Stimulated activated CD4-positive, alpha-beta T cell treated with anti-CD3 and anti-CD28 coated beads, Interleukin-4, amount 100 ng/mL, for 4 hours (primary cell): ENCODE measurements at places on chromosomes 7 and 10.
A peak's percentile ranks its signal among the peaks of the same experiment; 100 is the strongest.

DNA sequence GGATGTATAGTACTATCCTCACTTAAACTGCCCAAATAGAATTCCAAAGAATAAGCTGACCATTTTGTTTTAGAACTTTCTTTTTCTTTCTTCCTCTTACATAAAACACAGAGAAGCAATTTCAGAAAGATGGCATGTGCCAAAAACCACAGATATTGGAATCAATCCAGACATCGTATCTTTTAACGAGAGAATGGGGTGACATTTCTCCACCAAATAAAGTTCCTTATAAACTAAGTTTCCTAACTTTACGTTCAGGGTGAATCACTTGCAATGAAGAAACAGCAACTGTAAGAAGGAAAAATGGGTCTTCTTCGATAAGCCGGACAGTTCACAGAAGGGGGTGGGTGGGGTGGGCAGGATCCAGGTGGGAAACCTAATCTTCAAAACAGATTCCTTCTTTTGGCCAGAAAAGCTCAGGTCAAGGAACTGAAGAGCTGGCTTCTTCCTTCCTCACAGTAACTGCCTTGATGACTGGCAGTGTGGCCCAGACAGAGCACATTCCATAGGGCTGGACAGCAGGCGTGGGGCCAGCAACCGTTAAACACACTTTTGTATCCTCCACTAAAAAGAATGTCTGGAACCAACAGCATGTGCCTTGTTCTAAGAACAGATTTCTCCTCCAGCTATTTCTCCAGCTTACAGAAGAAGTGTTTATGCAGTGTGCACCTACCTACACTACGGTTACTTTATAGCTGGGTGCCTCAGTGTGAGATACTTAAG is 31.5 kb downstream of the CREB3L2 start:
- DNase-seq: no peak

- no peak for DNase-seq
These were observed 550.8 kb downstream of the IPMK start for GRCh38 chr10:57716884-57717283.

GRCh38 chr10:130017631-130018022 is 53.6 kb upstream of the EBF3 start:
- no peak for DNase-seq

DNA sequence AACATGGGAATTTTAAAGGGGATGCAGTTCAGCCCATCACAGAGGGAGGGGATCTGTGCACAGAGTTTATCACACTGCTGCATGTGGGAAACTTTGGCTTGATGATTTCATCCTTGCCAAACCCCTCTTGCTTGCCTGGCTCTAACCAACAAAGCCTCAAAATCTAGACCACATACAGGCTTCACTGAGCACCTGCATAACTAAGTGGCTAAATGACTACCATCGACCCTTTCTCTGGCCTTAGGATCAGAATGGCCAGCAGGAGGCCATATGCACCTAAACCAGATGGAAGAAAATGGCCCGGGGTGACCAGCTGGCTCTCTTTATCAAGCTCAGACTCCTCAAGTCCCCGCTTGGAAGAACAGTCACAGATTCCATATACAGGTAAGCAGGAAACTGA is 15.6 kb upstream of the ZNF25 start:
- no peak for DNase-seq

- no peak for DNase-seq
These were observed 56.5 kb upstream of the PFKFB3 start for GRCh38 chr10:6146013-6146785.

GRCh38 chr10:76333326-76333725 is 901.9 kb downstream of the LRMDA start:
- DNase-seq: no peak

- no peak for DNase-seq
These were observed 510.2 kb upstream of the KLF6 start for GRCh38 chr10:4294996-4295792.

- DNase-seq: no peak
These were observed 194.0 kb downstream of the AHR start for GRCh38 chr7:17492437-17492836.

DNA sequence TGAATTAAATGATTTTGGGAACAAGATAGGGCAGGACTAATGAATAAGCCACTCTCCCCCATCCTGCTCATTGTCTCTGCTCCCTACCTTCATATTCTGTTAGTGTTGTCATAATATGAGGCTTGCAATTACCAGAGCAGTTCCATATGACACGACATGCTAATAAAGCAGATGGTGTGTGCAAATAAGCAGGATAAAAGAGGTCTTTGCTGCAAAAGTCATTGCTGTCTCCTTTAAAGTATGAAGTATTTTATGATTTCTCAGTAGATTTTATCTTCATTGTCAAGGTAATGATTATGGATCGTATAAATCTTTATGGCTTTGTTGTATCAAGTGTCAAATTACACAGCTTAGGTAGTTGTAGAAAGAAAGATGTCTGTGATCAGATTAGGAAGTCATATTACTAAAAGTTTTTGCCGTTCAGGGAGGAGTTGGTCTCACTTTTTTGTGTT is 114.8 kb downstream of the SDK1 start:
- DNase-seq: no peak

DNA sequence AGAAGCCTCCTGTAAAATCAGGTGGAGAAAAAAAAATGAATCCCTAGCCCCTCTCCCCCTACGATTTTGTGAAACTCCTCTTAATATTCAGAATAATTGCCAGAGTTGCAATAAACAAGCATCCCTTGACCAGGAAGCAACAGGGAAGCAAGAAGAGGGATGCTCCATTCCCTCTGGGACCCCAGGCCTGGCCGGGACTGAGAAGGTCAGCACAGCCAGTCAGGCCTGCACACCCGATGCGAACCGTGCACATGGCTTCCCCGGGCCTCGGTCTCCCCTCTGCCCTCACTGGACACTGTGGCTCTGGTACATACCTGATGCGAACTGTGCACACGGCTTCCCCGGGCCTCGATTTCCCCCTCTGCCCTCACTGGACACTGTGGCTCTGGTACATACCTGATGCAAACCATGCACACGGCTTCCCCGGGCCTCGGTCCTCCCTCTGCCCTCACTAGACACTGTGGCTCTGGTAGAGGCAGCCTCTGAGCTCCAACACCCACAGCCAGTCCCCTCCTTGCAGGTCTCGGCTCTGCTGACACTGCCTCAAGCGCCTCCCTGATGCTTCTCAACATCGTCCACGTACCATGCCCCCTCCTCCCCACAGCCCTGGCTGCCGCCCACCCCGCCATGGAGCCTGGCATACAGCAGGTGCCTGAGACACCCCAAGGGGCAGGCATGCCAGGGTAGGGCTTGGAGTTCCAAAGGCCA is 138.6 kb downstream of the DIP2C start:
- no peak for DNase-seq

DNA sequence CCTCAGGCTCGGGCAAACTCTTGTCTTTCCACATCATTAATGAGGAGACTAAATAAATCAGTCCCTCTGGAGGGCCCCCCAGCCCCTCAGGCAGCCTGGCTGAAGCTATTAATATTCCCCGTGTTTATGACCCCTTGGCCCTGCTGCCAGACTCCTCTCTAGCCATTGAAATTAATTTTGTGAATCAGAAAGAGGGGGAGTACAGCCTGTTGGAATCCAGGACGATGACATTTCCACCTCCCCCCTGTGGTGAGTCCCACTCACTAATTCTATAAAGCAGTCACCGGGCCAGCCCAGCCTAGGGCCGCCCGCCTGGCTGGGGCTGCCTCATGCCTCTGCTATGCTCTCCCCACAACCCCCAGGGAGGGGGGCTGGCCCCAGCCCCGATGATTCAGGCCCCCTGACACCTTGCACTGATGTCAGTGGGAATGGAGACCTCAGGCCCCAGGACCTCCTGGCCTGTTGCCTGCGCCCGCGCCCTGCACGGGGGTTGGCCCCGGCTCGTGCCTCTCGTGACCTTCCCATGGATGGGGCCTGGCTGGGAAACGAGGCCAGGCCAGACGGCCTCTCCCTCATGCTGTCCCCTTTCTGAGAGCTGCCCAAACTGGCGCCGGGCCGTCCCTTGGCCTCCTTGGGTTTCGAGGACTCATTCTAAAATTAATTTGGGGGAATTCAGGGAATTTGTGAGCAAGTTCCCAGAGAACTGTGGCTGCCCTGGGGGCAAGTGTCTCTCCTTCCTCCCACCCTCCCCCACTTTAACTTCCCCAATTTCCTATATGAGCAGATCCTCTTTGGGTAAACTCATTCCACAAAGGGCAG is 34.0 kb downstream of the TMEM270 start:
- no peak for DNase-seq

- DNase-seq: no peak
These were observed 51.5 kb downstream of the SLK start for GRCh38 chr10:104018471-104018870.

GRCh38 chr7:17307000-17307399 is 8.5 kb downstream of the AHR start:
- no peak for DNase-seq

GRCh38 chr10:117562896-117563737 is 20.6 kb downstream of the EMX2 start:
- no peak for DNase-seq

- no peak for DNase-seq
These were observed 20.9 kb upstream of the CYP26C1 start for GRCh38 chr10:93039721-93040120.

DNA sequence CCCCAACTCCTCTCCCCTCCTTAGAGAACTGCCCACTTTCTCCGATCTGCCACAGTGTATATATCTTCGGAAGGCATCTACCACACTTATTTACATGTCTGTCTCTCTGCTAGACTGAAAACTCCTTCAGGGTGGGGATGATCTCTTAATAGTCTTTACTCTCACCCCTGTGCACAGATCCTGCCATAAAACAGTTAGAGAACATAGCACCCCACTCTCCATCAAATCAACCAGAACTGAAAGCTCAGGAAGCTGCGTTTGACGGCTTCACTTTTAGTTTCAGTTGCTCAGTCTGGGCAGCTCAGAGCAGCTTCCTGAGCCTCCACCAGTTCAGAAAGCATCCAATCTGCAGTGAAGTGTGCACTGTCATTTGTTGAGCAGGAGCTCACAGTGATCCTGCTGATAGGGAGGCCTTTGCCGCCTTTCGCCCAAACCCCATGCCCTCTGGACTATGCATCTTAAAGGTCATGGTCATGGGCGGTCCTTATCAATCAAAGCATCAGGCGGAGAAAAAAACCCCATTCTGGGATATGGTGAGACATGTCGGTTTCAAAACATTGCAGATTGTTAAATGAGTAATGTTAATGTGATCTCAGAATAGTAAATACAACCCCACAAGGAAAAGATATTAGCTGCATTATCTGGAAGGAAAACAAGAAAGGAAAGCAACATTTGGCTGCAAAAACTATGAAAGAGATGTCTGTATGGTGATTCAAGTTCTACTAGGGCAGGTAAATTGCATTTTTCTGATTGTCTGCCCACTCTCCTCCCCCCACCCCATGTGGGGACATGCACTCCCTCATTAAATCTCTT is 167.1 kb upstream of the ADO start:
- peak; percentile 39 for DNase-seq

- DNase-seq: no peak
These were observed 82.8 kb downstream of the AHCYL2 start for GRCh38 chr7:129307592-129307991.

DNA sequence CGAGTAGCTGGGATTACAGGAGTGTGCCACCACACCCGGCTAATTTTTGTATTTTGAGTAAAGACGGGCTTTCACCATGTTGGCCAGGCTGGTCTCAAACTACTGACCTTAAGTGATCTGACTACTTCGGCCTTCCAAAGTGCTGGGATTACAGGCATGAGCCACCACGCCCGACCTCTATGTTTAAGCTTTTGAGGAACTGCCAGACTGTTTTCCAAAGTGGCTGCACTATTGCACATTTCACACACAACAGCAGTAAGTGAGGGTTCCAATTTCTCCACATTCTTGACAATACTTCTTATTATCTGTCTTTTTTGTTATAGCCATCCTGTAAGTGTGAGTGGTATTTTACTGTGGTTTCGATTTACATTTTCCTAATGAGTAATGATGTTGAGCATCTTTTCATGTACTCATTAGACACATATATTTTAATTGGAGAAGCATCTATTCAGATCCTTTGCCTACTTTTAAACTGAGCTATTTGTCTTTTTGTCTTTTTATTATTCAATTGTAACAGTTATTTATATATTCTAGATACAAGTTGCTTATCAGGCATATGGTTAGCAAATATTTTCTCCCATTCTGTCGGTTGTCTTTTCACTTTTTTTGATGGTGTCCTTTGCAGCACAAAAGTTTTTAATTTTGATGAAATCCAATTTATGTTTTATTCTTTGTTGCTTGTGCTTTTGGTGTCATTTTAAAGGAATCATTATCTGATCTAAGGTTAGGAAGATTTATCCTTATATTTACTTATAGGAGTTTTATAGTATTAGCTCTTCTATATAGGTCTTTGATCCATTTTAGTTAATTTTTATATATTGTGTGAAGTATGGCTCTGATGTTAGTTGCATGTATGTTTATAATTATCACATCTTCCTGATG is 12.8 kb upstream of the IRF5 start:
- no peak for DNase-seq

DNA sequence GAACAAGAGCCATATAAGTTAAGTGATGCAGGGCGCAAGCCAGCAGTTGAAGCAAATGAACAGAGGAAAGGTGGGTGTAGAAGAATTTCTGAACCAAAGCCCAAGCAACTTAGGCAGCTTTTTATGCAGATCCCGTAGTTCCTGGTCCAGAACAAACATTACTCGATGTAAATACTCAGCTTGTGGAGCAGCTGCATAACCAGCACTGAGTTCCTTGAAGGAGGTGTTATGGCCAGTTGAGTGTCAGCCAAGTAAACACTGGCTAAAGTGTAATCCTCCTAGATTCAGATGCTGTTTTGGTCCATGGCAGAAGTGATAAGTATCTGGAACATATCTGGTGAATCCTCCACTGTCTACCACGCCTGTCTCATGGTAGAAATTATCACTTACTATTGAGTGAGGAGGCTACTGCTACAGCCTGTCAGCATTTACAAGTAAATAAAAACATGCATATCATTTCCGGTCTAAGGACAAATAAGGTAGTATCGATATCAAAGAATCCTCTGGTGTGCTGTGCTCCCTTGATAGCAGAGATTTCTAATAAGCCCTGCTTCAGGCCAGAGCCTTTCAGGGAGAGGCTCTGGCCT is 213.9 kb downstream of the DYNC1I1 start:
- DNase-seq: no peak

DNA sequence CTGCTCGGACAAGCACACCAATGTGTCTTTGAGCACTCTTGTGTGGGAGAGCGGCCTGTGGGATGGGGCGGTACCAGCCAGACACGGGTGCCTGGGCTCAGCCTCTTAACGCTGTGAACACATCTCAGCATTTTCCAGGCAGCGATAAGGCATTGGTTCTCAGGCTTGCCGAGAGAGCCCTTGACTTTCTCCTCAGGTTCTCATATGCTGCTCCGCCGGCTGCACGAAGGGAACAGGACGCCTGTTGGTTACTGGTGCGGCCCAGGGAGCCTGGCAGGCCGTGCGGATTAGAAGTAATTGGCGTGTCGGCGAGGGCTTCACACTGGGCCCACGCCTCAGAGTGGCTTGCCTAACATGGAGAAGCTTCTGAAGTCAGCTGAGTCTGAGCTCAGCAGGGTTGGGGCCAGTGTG is 456.7 kb upstream of the FOXK1 start:
- no peak for DNase-seq

GRCh38 chr7:105841866-105842265 is 34.5 kb downstream of the ATXN7L1 start:
- DNase-seq: no peak
